MV-4-11 (cell line): ENCODE measurements at places on chromosomes 2 and 18.

GRCh38 chr2:63581298-63581961 is 6.8 kb downstream of the WDPCP start:
- no peak for DNase-seq

GRCh38 chr2:226548732-226549131 is 250.9 kb downstream of the IRS1 start:
- DNase-seq: no peak

DNA sequence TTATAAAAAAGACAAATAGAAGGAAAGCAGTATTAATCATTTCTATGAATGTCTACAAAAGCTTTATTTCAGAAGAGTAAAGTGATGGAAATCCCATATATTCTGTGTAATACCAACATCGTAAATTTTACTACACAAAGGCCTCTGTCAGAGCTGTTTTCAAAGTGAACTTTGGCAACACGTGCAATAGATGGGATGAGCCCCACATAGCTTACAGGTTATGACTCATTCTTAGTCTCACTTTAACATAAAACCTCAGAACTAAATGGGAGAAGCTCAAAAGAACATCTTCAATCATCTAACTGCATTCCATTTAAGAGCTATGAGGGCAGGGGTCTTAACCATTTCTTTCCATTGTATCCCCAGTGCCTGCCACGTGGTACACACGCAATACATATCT is 11.5 kb downstream of the VPS4B start:
- DNase-seq: peak; percentile 68

- no peak for DNase-seq
These were observed 258.3 kb downstream of the CYRIA start for GRCh38 chr2:16407358-16407757.

DNA sequence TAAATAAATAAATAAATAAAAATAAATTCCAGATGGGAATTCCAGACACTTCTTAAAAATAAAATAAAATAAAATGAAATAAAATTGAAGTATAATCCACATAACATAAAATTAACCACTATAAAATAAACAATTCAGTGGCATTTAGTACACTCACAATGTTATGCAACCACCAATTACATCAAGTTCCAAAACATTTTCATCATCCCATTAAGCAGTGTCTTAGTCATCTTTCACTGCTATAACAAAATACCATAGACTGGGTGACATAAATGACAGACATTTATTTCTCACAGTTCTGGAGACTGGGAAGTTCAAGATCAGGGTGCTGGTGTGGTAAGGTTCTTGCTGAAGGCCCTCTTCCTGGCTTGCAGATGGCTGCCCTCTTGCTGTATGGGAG is 22.6 kb upstream of the PROKR1 start:
- DNase-seq: peak; percentile 10

DNA sequence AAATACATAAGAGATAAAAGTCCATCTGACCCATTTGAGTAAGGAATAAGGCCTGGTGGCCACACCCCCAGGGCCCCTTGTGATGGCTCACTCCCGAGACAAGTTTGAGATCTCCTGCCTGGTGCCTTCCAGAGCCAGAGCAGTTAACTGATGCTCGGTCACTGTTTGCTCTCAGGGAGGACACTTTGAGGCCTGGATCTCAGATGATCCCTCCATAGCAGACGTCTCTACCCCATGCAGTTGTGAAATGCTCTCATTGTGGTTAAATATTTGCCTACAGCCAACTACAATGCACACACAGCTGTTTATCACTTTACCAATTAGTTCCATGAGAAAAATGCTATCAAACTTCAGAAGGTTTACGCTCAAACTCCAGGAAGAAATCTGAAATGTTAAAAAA is 12.3 kb downstream of the GYPC start:
- DNase-seq: peak; percentile 11

DNA sequence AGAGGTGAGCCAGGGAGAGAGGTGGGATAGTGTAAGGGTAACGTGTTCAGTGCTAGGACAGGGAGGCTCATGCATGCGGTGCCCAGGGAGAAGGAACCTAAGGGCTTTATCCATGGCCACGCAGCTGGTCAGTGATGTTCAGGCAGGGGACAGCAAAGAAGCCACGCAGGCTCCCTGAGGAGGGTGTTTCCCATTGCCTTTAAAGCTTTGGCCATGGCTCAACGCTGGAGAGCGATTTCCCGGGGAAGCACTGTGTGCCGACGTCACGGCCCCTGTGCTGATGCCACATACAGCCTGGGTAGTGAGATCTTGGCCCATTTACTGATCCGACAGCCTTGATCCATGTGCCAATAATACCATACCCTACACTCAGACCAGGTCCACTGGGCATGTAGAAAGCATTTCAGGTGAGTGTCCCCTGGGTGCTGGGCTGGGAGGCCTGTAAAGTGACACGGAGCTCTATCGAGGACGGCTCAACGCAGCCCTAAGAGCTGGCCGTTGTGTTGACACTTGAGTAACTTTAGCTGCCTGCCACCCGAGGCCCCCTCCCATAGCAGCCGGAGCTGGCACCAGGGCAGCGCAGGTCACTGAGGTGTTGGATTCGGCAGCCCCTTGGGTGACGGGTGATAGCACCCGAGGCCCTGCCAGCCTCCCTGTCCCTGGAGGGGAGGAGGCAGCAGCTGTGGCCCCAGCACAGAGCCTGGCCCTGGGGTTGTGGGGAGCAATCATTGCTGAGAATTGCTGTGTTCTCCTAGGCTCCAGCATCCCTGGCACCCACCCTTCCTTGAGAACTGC is 41.4 kb downstream of the PDIA6 start:
- no peak for DNase-seq

DNA sequence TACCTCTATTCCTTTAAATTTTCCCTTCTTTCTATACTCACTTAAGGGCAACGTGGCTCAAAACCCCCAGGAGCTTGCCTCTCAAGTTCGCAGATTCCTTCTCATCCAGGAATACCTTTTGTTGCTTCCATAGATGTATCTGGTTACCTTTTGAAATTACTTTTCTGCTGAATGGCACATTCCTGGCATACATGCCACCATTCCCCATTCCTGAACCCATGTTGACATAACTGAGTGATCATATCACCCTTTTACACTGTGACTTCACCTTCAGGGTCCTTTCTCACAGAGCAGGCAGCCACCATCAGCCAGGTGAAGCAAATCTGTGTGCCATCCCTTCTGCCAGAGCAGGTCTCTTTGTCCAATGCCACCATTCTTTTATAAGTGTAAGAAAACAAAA is 615.8 kb downstream of the ARHGAP15 start:
- no peak for DNase-seq

GRCh38 chr18:75745147-75745546 is 317.6 kb upstream of the SMIM21 start:
- DNase-seq: peak; percentile 58

DNA sequence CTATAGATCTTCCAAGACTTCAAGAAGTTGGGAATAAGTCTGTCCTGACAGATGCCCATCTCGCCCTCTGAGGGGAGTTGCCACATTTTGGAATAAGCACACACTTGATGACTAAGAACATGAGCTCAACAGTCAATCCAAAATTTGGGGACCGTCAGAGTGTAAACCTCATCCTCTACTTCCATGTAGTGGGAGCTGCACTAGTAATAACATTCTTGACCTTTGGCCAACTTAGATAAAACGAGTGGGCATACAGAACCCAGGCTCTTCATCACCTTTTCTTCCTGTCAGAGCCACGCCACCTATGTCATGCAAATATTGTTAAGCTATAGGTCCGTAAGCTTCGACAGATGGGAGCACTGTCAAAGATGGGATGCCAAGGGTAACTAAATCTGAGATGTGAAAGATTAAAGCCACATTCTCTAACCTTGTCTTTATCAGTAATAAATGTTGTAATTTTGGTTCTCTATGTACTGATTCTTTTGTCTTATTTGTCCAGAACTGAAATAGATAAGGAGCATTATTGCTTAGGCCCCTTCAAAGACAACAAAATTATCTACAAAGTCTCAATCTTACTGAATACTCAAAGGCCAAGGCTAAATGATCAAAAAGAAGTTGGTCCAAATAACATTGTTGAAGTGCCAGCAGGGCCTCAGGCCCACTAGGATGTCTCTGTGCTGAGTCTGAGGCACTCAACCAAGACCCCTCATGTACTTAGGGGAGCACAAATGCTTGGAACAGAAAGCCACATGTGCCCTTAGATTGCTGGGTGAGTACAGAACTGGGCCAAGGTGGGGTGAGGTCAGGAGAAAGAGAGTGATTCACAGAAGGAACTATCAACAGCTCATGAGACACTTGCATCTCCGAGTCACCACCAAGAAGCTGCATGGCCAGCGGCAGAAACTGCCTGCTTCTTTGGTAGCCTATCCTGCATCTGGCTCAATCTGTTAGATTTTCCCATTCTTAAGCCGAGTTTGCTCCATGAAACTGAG is 15.0 kb downstream of the CDH2 start:
- DNase-seq: no peak

DNA sequence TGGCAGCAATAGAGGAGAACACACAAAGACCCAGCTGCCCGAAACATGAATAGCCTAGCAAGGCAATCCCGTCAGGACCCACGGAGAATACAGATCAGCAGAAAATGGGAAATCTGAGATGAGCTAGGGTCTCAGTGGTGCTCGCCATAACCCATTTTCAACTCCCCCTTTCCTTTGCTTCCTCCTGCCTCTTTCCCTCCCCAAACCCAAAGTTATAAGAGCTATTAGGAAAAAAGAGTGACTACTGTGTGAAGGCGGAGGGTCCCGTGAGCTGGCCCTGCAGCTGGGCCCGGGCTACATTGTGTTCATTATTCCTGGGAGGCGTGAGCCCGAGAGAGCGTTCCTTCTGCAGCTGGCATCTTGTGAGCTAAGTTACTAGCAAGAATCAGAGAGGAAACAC is 118.4 kb downstream of the PID1 start:
- no peak for DNase-seq

GRCh38 chr2:233905945-233906344 is 11.2 kb upstream of the TRPM8 start:
- DNase-seq: no peak

GRCh38 chr2:118987886-118988285 is 45.9 kb downstream of the MARCO start:
- DNase-seq: no peak

DNA sequence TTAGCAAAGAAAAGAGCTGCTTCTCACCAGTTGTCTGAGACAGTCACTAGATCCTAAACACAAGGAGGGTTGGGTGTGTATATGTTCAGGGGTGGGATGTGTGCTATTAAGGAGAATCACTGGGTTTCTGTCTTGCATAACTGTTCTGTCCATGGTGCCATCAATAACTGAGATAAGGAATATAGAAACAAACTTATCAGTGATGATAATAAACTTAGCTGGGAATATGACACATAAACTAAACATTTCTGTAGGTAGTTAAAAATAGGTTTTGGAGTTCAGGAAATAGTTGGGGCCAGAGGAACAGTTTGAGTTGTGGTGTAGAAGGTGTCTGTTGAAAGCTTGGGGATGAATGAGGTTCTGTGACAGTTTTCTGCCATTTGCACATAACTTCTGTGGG is 17.4 kb downstream of the NAPG start:
- DNase-seq: no peak

DNA sequence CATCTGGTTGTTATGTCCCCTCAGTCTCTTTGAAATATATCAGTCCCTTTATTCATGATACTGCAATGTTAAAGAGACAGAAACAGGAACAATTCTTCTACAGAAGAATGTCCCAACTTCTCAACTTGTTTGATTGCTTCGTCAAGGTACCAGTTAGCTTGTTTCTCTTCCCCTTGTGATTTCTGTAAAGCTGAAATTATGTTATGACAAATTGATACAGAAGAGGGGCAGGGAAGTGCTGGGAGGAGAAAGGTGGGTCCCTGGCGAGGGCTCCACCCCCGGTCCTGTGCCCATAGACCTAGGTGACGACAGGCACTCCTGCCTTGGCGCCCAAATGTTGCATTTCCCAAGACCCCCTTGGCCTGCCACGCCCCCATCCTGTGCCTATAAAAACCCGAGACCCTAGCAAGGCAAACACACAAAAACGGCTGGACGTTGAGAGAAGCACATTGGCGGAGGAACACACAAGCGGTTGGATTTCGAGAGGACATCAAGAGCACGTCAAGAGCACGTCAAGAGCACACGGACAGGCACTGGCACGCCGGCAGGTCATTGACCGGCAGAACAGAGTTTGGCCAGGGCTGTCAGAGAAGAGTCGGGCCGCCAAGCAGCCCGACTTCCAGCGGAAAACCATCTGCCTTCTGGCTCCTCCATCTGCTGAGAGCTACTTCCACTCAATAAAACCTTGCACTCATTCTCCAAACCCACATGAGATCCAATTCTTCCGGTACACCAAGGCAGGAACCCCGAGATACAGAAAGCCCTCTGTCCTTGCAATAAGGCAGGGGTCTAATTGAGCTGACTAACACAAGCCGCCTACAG is 11.5 kb upstream of the RTN4 start:
- peak; percentile 65 for DNase-seq

GRCh38 chr2:197145471-197146056 is 165.0 kb downstream of the ANKRD44 start:
- DNase-seq: peak; percentile 99

- no peak for DNase-seq
These were observed 105.7 kb downstream of the MGAT5 start for GRCh38 chr2:134359367-134360081.

DNA sequence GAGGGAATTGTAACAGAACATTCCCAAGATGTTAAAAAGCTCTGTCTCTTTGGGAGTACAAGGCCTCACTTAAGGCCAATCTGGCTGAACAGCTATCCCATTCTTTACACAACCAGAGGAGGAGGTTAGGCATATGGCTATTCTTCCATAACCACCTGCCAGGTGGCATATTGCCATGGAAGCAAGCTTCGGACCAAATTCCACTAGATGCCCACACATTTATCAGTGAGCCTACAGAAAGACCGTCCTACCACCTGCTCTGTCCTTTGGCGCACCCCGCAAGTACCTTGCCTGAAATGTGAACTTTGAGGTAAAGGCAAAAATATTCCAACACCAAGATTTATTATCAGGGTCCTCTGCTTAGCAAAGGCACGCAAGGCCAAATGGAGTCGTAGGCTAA is 519.9 kb upstream of the TNP1 start:
- DNase-seq: no peak

DNA sequence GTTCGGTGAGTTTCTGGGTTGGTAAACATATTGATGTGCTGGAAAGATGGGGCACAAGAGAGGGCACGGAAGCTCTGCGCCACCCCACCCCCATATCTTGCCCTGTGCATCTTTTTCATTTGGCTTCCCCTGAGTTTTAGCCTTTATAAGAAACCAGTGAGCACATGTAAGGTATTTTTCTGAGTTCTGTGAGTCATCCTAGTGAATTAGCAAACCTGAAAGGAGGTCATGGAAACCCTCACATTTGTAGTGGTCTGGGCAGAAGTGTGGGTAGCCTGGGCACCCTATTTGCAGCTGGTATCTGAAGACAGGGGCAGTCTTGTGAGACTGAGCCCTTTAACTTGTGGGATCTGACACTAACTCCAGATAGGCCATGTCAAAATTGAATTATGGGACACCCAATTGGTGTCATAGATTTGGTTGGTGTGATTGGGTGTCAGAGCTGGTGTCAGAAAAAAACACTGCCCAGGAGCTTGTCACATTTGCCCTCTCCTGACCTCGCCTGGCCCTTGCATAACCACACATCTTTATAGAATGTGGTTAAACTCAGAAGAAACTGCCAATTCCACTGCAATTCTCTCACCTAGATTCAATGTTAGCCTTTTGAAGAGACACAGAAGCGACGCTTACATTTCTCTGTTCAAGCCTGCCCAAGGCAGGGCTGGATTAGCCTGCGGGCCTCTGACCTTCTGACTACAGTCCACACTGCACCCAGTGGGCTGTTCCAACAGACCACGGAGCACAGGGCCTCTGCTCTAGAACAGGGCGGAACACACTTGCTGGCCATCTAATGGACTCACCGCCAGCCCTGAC is 12.0 kb upstream of the GALM start:
- peak; percentile 95 for DNase-seq

GRCh38 chr18:41871229-41872000 is 83.6 kb upstream of the PIK3C3 start:
- DNase-seq: no peak
